K562 (cell line): ENCODE measurements at places on chromosomes 6 and 20.

GRCh38 chr20:18166950-18167349 lies 29.3 kb downstream of the KAT14 start:
- no peak for DNase-seq

GRCh38 chr6:20402342-20403069 lies 827 bp downstream of the E2F3 start:
- DNase-seq = peak; percentile 72

- no peak for DNase-seq
These were observed 50.6 kb downstream of the LAMA4 start for GRCh38 chr6:112203577-112204349.

GRCh38 chr6:87436435-87436834 lies 28.7 kb downstream of the CFAP206 start:
- peak; percentile 71 for DNase-seq

DNA sequence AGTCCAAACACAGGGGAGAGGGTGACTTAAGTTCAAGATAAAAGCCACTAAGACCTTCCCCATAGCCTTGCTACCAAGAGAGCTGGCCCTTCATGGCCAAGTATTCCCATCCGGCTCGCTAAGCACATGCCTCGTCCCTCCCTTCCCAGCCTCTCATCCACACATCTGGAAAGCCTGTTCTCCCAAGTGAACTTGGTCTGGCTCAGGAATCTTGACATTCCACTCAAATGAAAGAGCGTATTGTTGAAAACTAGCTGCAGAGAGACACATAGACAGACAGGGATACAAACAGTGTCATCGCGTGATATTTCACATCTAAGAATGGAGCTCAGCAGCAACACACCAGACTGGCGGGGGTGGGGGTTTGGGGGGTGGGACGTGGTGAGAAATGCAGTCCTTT lies 182.8 kb upstream of the FOXQ1 start:
- DNase-seq = no peak

DNA sequence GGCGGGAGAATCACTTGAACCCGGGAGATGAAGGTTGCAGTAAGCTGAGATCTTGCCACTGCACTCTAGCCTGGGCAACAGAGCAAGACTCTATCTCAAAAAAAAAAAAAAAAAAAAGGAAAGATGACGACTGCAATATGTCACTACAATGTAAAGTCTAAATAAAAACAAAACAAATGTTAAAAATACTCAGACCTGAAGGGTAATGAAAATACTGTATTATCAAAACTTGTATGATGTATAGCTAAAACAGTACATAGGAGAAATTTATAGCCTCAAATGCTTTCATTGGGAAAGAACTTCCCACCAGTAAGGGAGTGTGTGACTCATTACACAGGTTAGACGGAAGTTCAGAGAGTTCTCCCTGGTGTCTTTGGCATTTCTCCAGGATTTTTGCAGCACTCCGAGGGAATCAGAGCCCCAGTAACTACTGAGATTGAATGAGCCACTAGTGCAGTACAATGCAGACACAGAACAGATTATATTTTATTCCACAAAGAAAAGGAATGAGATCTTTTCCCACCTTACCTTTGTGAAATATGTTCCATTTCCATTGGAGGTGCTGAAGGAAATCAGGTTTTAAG lies 12.5 kb upstream of the RALGAPB start:
- DNase-seq = peak; percentile 56

- DNase-seq = no peak
These were observed 107.8 kb upstream of the RNF217 start for GRCh38 chr6:124854338-124854922.

GRCh38 chr6:127811900-127812570 lies 88.8 kb downstream of the THEMIS start:
- DNase-seq = no peak

GRCh38 chr20:41061155-41061554 lies 32.5 kb downstream of the TOP1 start:
- DNase-seq = no peak

GRCh38 chr6:42012501-42013133 lies 37.7 kb upstream of the TAF8 start:
- DNase-seq = no peak

- DNase-seq = peak; percentile 1
These were observed 28.1 kb upstream of the MTCL3 start for GRCh38 chr6:127547215-127547614.

DNA sequence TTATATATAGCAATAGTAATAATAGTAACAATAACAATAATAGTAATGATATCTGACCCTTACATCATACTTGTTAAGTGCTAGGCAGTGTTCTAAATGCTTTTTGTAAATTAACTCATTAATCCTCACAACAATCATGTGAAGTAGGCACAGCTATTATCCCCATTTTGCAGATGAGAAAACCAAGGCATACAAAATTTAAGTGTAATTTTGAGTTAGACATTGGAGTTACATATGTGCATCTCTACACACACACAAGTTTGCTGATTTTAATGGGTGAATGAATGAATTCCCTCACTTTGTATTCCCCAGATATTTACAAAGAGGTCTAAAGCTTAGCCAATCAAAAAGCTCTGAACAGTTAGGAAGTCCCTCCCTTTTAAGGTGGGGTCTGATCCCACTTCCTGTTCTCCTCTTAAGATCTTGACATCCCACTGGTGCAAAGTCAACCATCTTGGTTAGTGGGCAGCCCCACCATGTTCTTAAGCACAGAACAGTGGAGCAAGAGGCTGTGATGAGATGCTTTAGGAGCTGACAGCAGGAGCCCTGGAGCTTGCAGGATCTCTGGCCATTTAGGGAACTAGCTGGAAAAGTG lies 85.3 kb upstream of the FOXP4 start:
- peak; percentile 66 for DNase-seq

DNA sequence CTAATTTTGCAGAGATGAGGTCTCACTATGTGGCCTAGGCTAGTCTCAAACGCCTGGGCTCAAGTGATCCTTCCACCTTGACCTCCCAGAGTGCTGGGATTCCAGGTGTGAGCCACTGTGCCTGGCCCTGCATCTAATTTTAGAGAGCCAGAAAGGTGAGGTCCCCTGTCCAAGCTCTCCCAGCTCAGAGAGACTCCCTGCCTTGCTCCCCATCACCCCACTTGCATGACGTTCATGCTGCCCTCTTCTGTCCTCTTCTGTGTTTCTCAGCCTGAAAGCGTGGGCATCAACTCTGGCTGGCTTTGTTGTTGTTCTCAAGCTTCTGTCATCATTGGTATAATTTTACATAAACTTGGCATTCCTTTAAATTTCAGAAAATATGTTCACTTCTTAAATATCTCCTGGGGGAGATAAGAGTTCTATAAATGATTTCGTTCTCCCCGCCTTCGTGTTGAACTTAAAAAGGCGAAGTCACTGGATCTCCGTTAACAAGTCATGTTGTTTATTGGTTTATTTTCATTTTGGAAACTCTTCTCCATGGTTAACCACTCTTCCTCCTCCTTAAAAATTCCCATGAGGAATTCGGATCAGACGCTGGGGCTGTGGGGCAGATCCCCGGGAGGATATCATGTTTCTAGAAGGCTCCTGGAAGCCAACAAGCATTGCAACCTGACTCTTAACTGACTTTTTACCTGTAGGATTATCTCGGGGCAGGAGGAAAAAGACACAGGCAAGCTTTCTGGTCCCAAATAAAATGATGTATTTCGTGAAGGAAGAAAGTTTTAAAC lies 13.2 kb upstream of the PARD6B start:
- DNase-seq = no peak

GRCh38 chr6:24504287-24504648 lies 9.5 kb downstream of the ALDH5A1 start:
- DNase-seq = no peak

DNA sequence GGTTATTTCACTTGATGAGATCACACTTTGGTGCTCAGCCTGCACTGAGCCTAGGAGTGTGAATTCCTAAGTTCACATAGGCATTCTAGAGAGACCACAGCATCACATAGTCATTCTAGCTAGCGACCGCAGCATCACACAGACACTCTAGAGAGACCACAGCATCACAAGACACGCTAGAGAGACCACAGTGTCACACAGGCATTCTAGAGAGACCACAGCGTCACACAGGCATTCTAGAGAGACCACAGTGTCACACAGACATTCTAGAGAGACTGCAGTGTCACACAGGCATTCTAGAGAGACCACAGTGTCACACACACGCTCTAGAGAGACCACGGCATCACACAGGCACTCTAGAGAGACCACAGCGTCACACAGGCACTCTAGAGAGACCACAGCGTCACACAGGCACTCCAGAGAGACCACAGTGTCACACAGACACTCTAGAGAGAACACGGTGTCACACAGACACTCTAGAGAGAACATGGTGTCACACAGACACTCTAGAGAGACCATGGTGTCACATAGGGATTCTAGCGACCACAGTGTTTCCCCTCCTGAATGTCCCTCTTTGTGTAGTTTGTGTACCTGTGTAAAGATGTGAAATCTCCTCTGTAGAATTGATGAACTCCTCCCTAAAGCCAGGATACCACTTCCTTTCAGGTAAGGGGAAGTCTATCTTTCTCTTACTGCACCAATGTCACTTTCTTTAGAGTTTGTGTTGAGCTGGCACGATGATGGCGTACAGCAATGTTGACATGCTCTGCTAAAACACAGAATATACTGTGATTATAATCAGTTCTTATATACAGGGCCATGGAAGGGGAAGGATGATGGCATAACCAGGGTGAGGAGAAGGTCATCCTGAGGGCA lies 169.4 kb downstream of the ZDHHC14 start:
- DNase-seq = no peak

DNA sequence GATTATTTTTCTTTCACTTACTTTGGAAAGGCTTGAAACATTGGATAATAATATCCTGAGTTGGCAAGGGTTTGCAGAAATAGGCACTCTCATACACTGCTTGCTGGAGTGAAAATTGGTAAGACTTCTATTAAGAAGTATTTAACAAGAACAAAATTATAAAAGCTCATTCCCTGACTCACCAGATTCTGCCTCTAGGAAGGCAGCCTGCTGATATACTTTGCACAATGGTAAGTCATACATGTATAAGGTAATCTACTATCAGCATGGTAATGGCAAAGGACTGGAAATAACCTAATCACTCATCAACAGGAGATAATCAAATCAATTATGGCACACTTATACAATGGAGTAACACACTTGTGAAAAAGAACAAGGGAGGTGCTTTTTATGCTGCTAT lies 85.8 kb downstream of the PLCG1 start:
- DNase-seq = no peak

GRCh38 chr6:28124350-28124970 lies at the start of gene ZSCAN16:
Gene ZSCAN16, plus strand, starts transcription at chr6:28124609. Its CDS starts 835 bp downstream, at chr6:28125444.
- no peak for DNase-seq

GRCh38 chr6:11404838-11405237 lies 132.7 kb upstream of the TMEM170B start:
- DNase-seq = no peak

DNA sequence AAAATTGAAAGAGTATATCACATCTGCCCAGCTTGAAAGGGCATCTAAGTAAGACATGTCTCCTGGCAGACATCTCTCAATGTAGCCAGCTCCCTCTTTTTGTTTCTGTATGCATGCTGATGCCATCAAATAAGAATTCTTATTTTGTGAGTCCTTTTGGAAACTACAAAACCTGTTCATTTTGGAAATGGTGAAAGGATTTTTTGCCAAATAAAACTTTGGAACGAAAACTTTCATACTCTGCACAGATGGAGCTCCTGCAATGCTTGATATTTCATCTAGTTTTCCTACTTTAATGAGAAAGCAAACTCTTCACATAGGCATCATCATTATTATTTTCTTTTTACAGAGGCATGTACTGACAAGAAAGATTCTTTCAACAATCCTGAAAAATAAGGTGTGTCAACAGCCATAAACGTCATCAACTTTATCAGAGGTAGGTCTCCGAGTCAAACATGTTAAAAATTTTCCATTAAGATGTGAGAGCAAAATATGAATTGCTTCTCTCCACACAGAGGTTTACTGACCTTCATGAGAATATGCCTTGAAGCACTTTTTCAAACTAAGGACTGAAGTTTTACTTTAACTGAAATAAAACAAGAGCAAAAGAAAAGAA lies 26.2 kb upstream of the CMTR1 start:
- no peak for DNase-seq

DNA sequence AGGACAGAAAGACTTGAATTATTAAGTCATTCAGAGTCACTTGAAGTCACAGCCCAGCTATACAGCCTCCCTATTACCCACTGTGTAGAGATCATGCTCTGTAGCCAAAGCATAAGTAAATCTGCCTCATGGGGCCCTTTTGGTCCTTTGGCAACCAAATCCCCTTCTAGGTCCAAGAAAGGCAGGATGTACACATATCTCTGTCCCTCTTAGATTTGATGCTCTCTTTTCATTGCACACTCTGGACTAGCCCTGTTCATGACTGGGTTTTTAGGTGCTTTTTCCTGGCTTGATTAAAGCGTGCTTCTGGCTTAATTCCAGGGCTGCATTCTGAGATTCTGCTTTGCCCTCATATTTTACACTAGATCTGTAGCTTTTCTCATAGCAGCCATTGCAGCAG lies 296.8 kb downstream of the TENT5A start:
- DNase-seq = no peak

- DNase-seq = no peak
These were observed 11.0 kb upstream of the DSTN start for GRCh38 chr20:17558941-17559304.

GRCh38 chr20:3659492-3660261 lies 3.5 kb downstream of the GFRA4 start:
- DNase-seq = no peak
